ENCODE measurements at places on chromosomes 2 and 18.
A peak's percentile ranks its signal among the peaks of the same experiment; 100 is the strongest.

DNA sequence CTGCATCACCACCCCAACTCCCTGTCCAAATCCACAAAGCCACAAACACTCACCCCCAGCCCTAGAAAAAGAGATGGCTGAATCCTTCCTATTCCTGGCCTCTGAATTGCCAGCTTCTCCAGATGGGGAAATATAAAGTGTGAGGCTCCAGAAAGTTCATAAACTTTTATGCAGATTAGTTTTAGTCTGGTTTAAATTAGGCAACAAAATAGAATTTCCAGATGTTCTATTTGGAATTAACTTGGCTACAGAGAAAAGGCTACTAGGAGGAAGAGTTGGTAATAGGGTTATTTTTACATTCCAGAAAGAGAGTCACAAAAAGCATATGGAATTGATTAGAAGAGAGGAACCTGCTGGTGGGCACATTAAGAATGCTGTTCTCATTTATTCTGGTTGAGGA, 56.0 kb downstream of the EN1 start:
- no peak for DNase-seq

GRCh38 chr18:44954257-44954656, 273.6 kb downstream of the SETBP1 start:
- peak; percentile 40 for DNase-seq

DNA sequence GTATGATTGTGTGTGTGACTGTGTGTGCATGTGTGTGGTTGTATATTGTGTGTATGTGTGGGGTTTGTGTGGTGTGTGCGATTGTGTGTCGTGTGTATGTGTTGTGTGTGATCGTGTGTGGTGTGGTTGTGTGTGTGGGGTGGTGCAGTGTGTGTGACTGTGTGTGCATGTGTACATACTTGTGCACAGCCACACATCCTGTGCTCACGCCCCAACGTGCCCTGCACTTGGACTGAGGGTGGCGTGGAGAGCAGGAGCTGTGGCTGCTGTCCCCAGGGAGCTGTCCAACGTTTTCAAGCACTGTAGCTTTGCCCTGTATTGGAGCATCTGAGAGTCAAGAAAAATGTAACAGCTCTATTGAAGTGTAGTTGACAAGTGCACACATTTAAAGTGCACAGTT, 243.2 kb upstream of the HDAC4 start:
- no peak for DNase-seq

DNA sequence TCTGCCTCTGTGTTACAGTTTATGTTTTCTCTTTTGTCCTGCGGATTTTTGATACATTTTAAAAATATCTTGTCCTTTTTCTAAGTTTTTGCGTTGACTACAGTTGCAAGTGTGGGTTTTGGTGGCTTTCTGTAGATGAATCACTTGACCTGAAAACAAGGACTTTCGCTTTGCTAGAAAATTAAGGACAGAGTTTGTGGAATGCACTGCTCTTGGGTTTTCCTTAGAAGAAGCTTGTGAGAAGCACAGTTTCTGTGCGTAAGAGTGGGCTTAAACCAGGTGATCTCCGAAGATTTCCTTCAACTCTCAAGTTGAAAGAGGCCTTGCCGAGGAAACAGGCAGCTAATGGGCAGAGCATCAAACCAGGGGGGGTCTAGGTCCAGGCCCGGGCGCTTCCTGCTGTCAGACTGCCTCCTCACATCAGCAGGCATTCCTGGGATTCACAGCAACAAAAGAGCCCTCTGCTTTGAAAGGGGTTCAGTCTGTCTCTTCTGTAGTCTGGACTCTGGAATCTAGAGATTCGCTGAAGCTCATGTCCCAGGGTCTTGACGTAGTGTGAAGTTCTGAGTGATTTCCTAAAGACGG, 17.3 kb downstream of the NCK2 start:
- DNase-seq: no peak

DNA sequence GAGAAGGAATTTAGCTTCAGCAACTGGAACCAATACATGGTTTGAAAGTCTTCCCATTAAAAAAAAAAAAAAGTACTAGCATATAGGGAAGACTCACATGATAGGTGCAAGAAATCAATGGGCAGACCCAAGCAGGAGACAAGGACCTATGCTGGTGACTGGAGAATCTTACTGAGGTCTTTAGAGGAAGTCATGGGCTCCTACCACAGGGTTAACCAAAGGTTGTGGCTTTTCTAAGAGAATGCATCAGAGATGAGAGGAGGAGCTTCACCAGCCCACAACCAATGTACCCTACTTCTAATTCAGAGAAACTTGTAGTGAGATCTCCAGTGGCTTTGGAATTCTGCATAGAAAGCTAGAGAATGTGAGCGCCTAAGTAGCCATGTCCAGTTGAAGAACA, 207.4 kb downstream of the NCKAP5 start:
- DNase-seq: no peak

DNA sequence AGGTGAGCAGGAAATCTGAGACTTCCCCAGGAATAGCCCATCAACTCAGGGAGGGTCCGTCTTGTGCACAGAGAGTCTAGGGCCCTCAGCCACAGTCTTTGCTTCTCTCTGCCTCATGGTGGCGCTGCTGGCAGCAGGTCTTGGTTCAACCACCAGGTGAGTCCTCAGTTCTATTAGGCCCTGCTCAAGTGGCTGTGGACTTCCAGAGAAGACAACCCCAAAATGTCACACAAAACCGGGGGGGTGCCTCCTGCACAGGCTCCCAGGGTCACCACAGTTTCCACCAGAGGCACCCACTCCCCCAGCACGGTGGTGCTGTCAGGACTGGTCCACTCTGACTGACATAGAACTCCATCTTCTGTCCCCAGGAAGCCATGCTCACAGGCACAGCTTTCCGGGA, 2.4 kb upstream of the CHRNG start:
- DNase-seq: peak; percentile 10

DNA sequence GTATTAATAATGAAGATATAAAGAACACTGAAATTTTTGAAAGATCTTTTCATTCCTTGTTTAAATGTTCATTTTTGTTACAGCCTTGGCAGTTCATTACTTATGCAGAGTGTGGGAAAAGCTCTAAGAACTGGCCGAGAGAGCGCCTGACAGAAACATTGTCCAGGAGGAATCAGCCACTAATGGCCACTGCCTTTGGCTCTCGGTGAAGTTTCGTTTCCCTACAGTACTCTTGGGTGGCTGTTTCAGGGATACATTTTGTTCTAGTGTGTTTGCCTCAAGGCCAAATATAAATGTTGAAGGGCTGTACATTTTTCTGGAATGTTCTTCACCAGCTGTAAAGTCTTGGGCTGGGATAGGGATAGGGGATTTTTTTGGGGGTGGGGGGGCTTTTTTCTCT, 10.7 kb downstream of the SPTBN1 start:
- no peak for DNase-seq
